Fibroblast of the aortic adventitia (primary cell): ENCODE measurements at places on chromosomes 3 and 15. TPM values are rescaled to one million over a fixed set of nuclear protein-coding genes. Genes with fewer than 3 reads are reported as not detected.

Gene PLXNA1
- total RNA-seq = 38.4 and 62.4 TPM in 2 replicates

Gene TTC14
- total RNA-seq = 43.5 and 105 TPM in 2 replicates

Gene CPA3
- total RNA-seq = 0.18 and 1.6 TPM in 2 replicates

Gene TIMP4
- total RNA-seq = 4.3 and 12.3 TPM in 2 replicates
